ENCODE measurements at places on chromosomes 1 and 21. TPM values are rescaled to one million over a fixed set of nuclear protein-coding genes. Genes with fewer than 3 reads are reported as not detected.

The CATSPERE gene
- total RNA-seq: 4.6 TPM

The RIMS3 gene
- 2.8 TPM for total RNA-seq

The C1orf87 gene
- not detected for total RNA-seq

The CNIH3 gene
- not detected for total RNA-seq

The KIF21B gene
- total RNA-seq: 2.0 TPM

The DLGAP3 gene
- not detected for total RNA-seq

The LAMC2 gene
- total RNA-seq: 12.7 TPM

The REG4 gene
- not detected for total RNA-seq

The CAMK1G gene
- not detected for total RNA-seq

The SPATA45 gene
- not detected for total RNA-seq
